ENCODE measurements at places on chromosomes 6 and 20. TPM values are rescaled to one million over a fixed set of nuclear protein-coding genes. Genes with fewer than 3 reads are reported as not detected.
A peak's percentile ranks its signal among the peaks of the same experiment; 100 is the strongest.

DNA sequence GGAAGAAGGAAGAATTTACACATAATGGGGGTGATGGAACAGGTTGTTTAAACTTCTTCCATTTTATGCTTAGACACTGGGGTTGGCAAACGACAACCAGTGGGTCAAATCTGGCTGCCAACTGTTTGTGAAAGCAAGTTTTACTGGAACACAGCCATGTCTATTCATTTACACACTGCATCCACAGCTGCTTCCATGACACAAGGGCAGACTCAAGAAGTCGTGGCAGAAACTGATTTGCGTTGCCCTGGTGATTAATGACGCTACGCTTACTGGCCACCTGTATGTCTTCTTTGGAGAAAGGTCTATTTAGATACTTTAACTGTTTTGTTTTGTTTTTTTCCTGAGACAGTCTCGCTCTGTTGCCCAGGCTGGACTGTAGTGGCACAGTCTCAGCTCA lies 19.0 kb downstream of the CTCFL start:
- no peak for DNase-seq

GRCh38 chr6:111477481-111477938 lies 5.5 kb downstream of the REV3L start:
- DNase-seq = no peak

- no peak for DNase-seq
Measured at GRCh38 chr20:7971536-7972280, 31.4 kb upstream of the HAO1 start.

DNA sequence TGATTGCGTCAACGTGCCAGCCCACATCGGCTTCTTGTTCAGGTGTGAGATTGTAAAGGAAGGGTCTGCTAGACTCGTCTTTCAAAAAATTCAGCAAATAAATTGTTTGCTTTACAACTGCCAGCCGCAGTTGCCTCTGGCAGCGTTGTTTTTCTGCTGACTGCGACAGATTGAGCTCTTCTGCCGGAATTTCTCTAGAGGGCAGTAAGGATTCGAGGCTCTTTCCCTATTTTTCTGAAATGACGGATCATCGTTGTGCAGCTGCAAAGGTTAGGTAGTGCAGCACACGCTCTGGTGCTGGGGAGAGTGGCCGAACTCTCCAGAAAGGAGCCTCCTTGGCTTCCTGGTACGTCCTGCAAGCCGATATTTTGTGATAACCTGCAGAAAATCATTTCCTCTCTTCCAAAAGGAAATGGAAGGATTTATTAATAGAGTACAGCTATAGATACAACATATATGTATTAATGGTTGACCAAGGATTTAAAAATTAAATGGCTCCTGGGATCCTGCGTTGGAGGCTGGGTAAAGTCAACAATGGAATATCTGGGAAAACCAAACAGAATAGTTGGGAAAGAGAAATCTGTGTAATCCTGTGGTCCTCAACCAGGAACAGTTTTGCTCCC lies 121.9 kb upstream of the ZFP64 start:
- peak; percentile 13 for DNase-seq

GRCh38 chr6:167669553-167669849 lies 157.2 kb upstream of the AFDN start:
- DNase-seq = no peak

GRCh38 chr6:132399376-132400074 lies 1.8 kb downstream of the MOXD1 start:
- DNase-seq = no peak

GRCh38 chr6:29632789-29633533 lies at the start of gene GABBR1:
Gene GABBR1, minus strand, starts transcription at chr6:29633183. Its CDS starts 798 bp downstream, at chr6:29632385.
- peak; percentile 78 for DNase-seq

GRCh38 chr6:1781152-1781816 lies 171.6 kb downstream of the FOXC1 start:
- DNase-seq = no peak

- DNase-seq = no peak
Measured at GRCh38 chr6:149840345-149841075, 23.6 kb downstream of the LRP11 start.

DNA sequence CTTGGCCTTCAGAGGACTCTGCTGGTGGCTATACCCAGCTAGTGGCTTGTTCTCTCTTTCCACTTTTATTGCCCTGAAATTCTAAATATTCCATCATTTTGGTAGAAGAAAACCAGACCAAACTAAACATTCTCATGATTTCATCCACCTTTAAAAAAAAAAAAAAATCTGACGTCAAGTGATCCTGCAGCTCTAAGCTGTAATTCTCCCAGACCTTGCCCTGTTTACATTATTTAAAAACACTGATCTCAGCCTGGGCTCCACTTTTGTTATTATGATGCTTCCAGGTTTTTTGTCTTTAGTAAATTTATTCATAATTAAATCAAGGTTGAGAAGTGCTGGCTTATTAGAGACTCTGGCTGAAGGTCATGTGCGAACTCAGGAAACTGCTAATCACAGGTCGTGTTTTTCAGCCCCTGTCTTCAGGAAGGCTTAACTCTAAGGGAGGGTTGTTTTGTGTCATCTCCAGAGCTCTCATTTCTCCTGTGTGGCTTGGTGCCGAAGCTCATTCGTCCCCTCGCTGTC lies 114.4 kb downstream of the MTHFD1L start:
- DNase-seq = no peak

GRCh38 chr6:24659561-24659960 lies 7.1 kb downstream of the TDP2 start:
- DNase-seq = no peak

- no peak for DNase-seq
Measured at GRCh38 chr6:43416935-43417334, 10.4 kb upstream of the ABCC10 start.

- DNase-seq = no peak
Measured at GRCh38 chr6:39041072-39041471, 7.5 kb upstream of the GLP1R start.

SMLR1 gene
- total RNA-seq = not detected

BMP6 gene
- 0.44 TPM for total RNA-seq

MUCL3 gene
- not detected for total RNA-seq

SYCP2L gene
- total RNA-seq = 5.6 TPM

PKIB gene
- total RNA-seq = 86.4 TPM

PPP1R14C gene
- 7.3 TPM for total RNA-seq

PAK5 gene
- 1.8 TPM for total RNA-seq

BANF2 gene
- not detected for total RNA-seq

EFCAB8 gene
- total RNA-seq = not detected

PLCB1 gene
- 13.7 TPM for total RNA-seq

ARHGAP40 gene
- total RNA-seq = not detected
